IgD-negative memory B cell (primary cell): ENCODE measurements at places on chromosomes 2 and 18. TPM values are rescaled to one million over a fixed set of nuclear protein-coding genes. Genes with fewer than 3 reads are reported as not detected.

THSD7B gene
- not detected for polyA plus RNA-seq

WBP1 gene
- 39.5 TPM for polyA plus RNA-seq

SALL3 gene
- polyA plus RNA-seq, result not detected

CKAP2L gene
- polyA plus RNA-seq, result not detected

FRZB gene
- 0.90 TPM for polyA plus RNA-seq

TNFAIP6 gene
- polyA plus RNA-seq, result not detected

STPG4 gene
- not detected for polyA plus RNA-seq

LAMA3 gene
- not detected for polyA plus RNA-seq

IFT172 gene
- 1.9 TPM for polyA plus RNA-seq

NT5C1B gene
- polyA plus RNA-seq, result 0.55 TPM

SLC5A7 gene
- not detected for polyA plus RNA-seq

ANKRD62 gene
- polyA plus RNA-seq, result not detected

PPP4R1 gene
- polyA plus RNA-seq, result 12.6 TPM

TUBA3D gene
- not detected for polyA plus RNA-seq

OSBPL1A gene
- 0.84 TPM for polyA plus RNA-seq

REEP1 gene
- not detected for polyA plus RNA-seq

GCG gene
- not detected for polyA plus RNA-seq

IGFBP2 gene
- not detected for polyA plus RNA-seq

ACSL3 gene
- polyA plus RNA-seq, result 19.6 TPM

REG3A gene
- not detected for polyA plus RNA-seq

CFAP210 gene
- not detected for polyA plus RNA-seq

POTEJ gene
- polyA plus RNA-seq, result not detected
